ENCODE measurements at places on chromosomes 7 and 10. TPM values are rescaled to one million over a fixed set of nuclear protein-coding genes. Genes with fewer than 3 reads are reported as not detected.

The ZNF37A gene
- 6.6 TPM for polyA plus RNA-seq

- DNase-seq, result no peak
Measured at GRCh38 chr10:119687192-119688032, 36.2 kb downstream of the BAG3 start.

GRCh38 chr7:16804674-16805439, at the start of gene AGR2:
Gene AGR2 (minus strand): TSS chr7:16804999. CDS start chr7:16801796, 3,203 bp downstream.
- no peak for DNase-seq

DNA sequence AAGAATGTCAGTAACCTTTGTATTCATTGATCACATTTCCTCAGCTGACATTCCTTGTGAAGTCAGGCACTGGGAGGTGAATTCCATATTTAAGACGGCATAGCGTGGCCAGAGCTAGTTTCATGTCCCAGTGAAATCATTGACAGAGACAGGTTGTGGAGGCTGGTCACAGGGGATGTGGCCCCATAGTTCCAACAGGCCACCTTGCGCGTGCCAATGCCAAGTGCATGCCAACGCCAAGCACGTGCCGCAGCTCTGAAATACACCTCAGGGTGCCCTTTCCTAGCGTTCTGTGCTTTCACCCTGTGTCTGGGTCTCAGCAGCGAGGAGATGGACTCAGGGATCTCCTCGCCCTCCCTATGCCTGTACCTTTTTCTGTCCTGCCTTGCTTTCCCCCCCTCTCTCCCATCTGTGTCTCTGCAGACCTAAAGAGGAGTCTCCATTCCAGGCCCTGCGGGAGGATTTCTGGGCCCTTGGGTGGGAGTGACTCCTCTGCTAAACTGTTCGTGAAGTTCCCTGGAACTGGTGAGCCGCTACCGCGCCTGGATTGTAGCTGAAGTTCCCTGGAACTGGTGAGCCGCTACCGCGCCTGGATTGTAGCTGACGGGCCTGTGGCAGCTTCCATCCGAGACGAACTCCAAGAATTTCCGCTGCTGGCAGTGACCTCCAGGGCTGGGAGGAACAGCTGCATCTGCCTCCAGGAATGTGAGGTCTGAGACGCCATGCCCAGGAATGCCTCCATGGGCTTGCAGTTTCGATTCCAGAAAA, 19.7 kb downstream of the AQP1 start:
- DNase-seq, result no peak

DNA sequence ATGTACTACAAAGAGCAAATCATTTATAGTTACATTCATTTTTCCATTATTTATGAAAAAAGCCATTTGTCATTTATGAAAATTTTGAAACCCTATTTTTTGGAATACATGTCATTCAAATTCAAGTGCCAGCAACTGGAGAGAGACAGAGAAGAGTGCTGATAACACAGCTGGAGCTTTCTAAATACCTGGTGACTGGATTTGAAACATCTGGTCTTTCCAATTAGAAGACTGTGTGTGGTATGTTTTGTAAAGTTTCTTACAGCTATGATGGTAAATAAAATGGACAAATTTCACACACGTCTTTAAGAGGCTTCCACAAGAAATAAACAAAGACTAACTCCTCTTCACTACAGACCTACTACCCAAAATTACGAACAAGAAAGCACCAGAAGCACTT, 56.8 kb downstream of the CHCHD3 start:
- DNase-seq, result no peak

The FAM131B gene
- 0.22 TPM for polyA plus RNA-seq

DNA sequence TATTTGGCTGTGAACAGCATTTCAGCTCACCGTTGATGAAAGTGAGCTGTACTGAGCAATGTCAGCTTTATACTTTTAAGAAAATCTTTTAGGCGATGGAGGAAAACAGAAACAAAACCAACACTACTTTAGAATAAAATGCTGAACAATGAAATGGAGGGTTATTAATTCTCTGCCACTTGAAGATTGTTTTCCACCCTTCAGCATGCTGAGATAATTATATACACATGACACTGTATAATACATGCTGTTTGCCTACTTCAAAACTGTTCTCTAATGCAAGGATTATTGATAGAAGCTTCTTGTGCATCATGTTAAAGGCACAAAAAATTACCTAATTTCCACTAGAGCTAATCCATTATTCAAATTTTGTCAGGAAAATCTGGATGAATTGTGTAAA, 66.8 kb downstream of the CACNA2D1 start:
- no peak for DNase-seq

DNA sequence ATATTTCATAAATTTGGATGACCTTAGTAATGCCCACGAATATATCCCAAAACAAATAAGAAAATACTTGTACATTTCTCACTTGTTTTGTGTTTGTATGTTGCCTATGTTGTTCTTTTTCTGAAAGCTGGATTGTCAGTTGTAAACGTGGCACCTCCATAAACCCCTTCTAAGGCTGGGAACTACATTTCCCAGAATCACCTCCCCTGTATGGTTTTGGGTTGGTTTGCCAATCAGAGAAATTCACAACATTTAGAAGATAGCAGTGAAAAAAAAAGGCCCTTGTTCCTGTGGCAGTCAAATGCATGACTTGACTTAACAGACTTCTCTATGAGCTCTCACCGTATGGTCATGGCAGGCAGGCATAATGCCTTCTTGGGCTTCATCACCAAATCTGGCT, 676.3 kb upstream of the STEAP1 start:
- DNase-seq, result no peak

DNA sequence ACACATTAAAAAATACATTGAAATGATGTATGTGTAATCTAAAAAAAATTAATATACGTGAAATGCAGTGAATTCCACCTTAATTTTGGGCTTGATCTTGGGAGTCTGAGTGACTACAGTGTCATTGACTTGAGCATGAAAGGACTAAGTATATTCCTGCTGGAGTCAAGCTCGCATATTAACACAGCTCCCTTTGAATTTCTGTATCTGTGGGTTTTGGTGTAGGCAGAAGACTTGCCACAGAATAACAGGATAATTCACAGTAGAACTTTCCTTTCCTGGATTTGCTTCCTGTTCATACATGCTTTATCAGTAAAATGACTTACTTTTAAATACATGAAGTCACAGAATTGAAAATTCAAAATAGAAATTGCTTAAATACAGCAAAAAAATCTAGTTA, 55.3 kb downstream of the PPP1R9A start:
- no peak for DNase-seq
